A549 treated with RU486 at 1 μM for 4 hours (cell line): ENCODE measurements at places on chromosomes 7 and 10. TPM values are rescaled to one million over a fixed set of nuclear protein-coding genes. Genes with fewer than 3 reads are reported as not detected.

Gene ZNF804B
- total RNA-seq, result not detected in 5 replicates

Gene ZSCAN21
- 9.3 to 12.1 TPM (median 10.1 TPM) in 5 replicates for total RNA-seq

Gene DNA2
- 6.0 to 11.1 TPM (median 9.7 TPM) in 5 replicates for total RNA-seq

Gene CTAGE6
- not detected in 5 replicates for total RNA-seq

Gene PRLHR
- not detected in 5 replicates for total RNA-seq

Gene YAE1
- total RNA-seq, result 15.1 to 29.8 TPM (median 20.1 TPM) in 5 replicates

Gene GRID1
- 0.14 to 0.42 TPM (median 0.29 TPM) in 5 replicates for total RNA-seq

Gene CRYGN
- not detected in 5 replicates for total RNA-seq

Gene NUTM2A
- total RNA-seq, result 0.09 to 0.10 TPM in 2 of 5 replicates, not detected in the others

Gene ANKRD61
- total RNA-seq, result 0.50 to 0.69 TPM (median 0.54 TPM) in 5 replicates

Gene HHEX
- total RNA-seq, result 12.5 to 16.8 TPM (median 15.9 TPM) in 5 replicates

Gene RBM20
- total RNA-seq, result 1.4 to 1.8 TPM (median 1.6 TPM) in 5 replicates

Gene SORCS1
- total RNA-seq, result not detected in 5 replicates

Gene SYCE1
- not detected in 5 replicates for total RNA-seq

Gene AGAP4
- 4.5 to 9.4 TPM (median 7.5 TPM) in 5 replicates for total RNA-seq

Gene LIPN
- not detected in 5 replicates for total RNA-seq

Gene TFPI2
- total RNA-seq, result 253 to 321 TPM (median 285 TPM) in 5 replicates

Gene PNLIPRP3
- not detected in 5 replicates for total RNA-seq

Gene GCC1
- total RNA-seq, result 12.7 to 15.0 TPM (median 14.9 TPM) in 5 replicates

Gene MLXIPL
- 0.63 to 1.3 TPM (median 0.90 TPM) in 5 replicates for total RNA-seq

Gene CTAGE4
- total RNA-seq, result 0.05 TPM in 1 of 5 replicates, not detected in the others

Gene ALOX5
- total RNA-seq, result 0.30 to 0.59 TPM (median 0.46 TPM) in 5 replicates

Gene CDK14
- 0.07 to 0.22 TPM (median 0.16 TPM) in 4 of 5 replicates, not detected in the other for total RNA-seq

Gene SSC4D
- 0.83 to 1.4 TPM (median 1.2 TPM) in 5 replicates for total RNA-seq

Gene PDE6C
- not detected in 5 replicates for total RNA-seq

Gene GNAT3
- total RNA-seq, result not detected in 5 replicates

Gene RPEL1
- total RNA-seq, result 0.08 TPM in 1 of 5 replicates, not detected in the others

Gene WEE2
- not detected in 5 replicates for total RNA-seq

Gene PLEKHS1
- total RNA-seq, result 0.03 to 0.14 TPM (median 0.07 TPM) in 3 of 5 replicates, not detected in the others

Gene SYT15B
- total RNA-seq, result 2.1 to 3.8 TPM (median 3.2 TPM) in 5 replicates

Gene HABP2
- total RNA-seq, result 0.05 to 0.21 TPM (median 0.09 TPM) in 5 replicates

Gene CALHM1
- total RNA-seq, result not detected in 5 replicates

Gene SPDYE1
- not detected in 5 replicates for total RNA-seq

Gene FAS
- total RNA-seq, result 30.2 to 39.9 TPM (median 31.6 TPM) in 5 replicates

Gene NUTM2E
- 0.30 to 0.59 TPM (median 0.47 TPM) in 5 replicates for total RNA-seq

Gene MRLN
- total RNA-seq, result not detected in 5 replicates

Gene HEPACAM2
- not detected in 5 replicates for total RNA-seq

Gene IKZF1
- total RNA-seq, result not detected in 5 replicates

Gene PTF1A
- not detected in 5 replicates for total RNA-seq

Gene CPN1
- 0.18 to 0.43 TPM (median 0.39 TPM) in 5 replicates for total RNA-seq

Gene IRF5
- 9.7 to 17.2 TPM (median 12.2 TPM) in 5 replicates for total RNA-seq

Gene PILRA
- total RNA-seq, result 3.3 to 6.0 TPM (median 5.8 TPM) in 5 replicates

Gene ASZ1
- total RNA-seq, result not detected in 5 replicates

Gene CDC14C
- total RNA-seq, result not detected in 5 replicates

Gene PLXNA4
- total RNA-seq, result 1.2 to 1.7 TPM (median 1.6 TPM) in 5 replicates
